Uterus (tissue), 4 donors: ENCODE measurements at places on chromosomes 2 and 18.

DNA sequence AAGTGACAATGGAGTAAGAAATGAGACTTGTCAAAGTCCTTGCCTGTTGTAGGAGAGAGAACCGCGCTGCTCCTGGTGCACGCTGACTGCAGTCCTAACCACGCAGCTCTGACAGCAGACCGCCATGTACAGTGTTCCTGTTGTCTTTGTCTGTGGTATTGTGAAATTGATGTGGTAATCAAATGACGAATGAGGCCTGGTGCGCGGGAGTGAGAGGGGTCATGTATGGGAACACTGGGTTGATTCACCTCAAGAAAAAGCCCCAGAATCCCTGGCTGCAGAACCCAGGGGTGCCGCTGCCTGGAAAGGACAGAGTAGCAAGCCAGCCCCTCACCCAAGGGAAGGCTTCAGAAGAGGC, 64.0 kb downstream of the INPP4A start:
- peak; percentile 78 for DNase-seq

GRCh38 chr2:227783404-227784138, 30.1 kb upstream of the CCL20 start:
- DNase-seq = no peak

DNA sequence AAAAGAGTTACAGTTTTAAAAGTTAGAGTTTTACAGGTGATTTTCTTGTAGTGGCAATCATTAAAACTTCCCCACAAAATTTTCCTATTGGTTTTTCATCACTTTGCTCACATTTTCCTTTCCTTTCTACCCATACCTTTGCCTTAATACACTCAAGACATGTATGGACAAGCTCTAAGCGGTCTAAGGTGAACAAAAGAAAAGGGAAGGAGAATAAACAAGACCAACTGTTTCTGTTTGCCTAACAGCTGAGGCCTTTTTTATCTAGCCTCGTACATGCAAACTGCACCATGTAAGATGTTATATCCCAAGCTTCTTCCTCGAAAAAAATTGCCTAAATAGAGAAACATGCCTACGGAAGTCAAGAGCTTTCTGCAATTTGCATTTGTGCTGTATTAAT, 33.9 kb upstream of the TBC1D8 start:
- no peak for DNase-seq

- no peak for DNase-seq
These were observed 186.4 kb downstream of the ANAPC1 start for GRCh38 chr2:111697560-111697959.

DNA sequence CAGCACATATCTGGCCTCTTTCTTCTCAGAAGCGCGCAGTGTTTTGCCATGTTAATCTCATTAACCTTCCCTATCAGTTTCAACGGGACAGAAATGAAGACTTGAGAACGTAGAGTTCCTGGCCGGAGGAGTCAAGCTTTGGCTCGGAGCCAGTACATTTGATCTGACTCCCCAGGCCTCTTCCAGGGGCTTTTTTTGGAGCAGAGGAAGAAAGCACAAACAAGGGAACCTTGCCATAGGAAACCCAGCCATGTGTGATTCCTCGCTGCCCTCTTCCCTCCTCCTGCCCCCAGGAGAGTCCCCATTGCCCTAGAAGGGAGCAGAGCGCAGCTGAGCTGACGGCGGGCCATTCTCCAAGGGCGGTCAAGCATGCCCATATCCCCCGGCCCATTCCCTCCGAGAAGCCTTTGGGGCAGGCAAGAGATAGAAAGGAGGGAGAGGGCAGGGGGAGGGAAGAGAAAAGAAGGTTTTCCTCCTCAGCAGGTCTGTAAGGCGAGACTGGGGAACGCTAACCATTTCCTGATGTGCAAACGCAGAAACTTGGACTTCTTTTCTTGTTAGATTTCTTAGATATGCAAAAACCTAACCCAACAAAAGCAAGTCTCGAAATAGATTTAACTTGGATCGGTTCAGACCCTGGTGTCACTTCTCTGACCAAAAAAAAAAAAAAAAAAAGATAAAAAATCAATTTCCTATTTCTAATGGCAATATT, 63.7 kb upstream of the POU3F3 start:
- DNase-seq = no peak

DNA sequence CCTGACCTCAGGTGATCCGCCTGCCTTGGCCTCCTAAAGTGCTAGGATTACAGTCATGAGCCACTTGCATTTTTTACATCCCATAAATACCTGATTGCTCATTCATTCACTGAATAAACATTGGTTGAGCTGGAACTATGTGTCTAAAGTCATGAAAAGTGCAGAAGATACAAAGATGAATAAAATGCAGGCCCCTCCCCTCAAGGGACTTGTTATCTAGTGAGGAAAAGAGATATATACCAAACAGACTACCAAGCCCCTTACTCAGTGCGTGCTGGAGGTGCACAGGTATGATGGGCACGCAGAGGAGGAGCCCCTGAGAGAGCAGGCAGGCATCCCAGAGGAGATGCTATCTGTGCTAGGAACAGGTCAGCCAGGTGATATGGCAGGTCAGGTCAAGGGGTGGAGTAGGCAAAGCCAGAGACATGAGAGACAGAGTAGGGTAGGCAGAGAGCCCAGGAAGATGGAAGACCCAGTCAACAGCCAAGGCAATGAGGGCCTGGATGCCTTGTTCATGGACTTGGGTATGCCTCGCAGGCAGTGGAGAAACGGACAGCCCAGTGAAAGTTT, 7.7 kb downstream of the FHL2 start:
- DNase-seq = no peak

- peak; percentile 13 for DNase-seq
These were observed 80.2 kb downstream of the NDUFA10 start for GRCh38 chr2:239944694-239945551.

GRCh38 chr2:133026536-133027177, 356.7 kb upstream of the LYPD1 start:
- DNase-seq = no peak

DNA sequence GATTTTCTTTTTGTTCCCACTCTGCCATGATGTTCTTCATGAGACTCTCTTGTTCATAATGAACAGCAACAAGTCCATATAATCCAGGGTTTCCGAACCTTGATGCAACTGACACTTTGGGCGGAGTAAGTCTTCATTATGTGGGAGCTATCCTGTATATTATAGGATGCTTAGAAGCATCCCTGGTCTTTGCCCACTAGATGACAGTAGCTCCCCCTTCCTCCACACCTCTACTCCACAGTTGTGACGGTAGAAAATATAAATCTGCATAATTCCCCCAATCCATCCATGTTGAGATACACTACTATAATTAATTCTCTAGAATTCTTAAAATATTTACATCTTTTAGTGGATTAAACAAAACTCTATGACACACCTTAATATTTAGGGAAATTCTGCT, 482.2 kb upstream of the CELF4 start:
- DNase-seq = no peak

- DNase-seq = no peak
These were observed 77.0 kb downstream of the LANCL1 start for GRCh38 chr2:210399440-210400041.

DNA sequence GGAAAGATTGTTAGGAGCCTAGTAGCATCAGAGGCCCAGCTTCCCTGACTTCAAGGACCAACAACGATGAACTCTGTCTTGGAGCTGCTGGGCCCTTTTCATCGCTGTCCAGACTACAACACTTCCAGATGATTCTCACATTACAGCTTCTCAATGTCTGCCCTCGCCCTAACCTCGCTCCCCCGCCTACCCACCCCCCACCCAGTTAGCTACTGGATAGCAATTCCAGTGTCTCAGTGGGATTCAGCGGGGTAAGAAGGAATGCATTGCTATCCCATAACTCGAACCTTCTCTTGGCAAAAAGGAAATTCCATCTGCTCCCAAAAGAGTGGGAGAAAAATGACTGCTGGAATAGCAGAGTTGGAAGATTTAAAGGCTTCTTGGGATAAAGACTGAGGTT, 65.0 kb downstream of the RPL37A start:
- DNase-seq = no peak

DNA sequence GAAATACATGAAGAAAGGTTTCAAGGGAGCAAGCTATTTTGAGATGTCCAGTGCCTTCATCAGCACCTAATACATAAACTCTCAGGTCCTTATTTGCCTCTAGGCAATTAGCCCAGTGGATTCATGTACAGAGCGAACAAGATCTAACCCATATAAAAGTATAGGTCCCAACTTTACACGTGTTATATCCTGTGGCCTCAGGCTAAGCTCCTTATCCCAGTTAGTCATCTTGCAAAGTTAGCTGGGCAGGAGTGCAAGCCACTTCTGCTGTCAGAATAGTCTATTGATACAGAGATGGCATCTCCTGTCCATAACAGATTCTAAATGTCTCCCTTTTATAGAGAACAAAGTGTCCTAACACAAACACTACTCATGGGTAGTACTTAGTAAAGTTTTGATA, 203.9 kb upstream of the PIK3C3 start:
- DNase-seq = no peak

DNA sequence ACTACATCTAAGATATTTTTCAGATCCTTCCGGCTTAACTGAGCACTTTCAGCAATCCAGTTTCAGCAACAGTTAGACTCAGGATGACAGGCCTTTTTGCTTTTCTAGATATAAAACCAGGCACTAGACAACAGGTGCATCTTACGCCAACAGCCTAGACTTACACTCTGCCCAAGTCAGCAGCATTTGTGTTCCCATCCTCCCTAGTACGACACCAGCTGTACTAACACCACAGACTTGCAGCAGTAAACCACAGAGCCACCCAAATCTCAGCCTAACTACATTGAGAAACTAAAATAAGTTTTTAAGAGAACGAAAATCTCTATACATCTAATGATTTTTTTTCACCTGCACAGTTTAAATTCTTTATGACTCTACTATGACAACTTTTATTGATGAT, 89.9 kb upstream of the DNMT3A start:
- DNase-seq = no peak

- DNase-seq = no peak
These were observed 11.8 kb upstream of the UGT1A8 start for GRCh38 chr2:233605680-233606079.

DNA sequence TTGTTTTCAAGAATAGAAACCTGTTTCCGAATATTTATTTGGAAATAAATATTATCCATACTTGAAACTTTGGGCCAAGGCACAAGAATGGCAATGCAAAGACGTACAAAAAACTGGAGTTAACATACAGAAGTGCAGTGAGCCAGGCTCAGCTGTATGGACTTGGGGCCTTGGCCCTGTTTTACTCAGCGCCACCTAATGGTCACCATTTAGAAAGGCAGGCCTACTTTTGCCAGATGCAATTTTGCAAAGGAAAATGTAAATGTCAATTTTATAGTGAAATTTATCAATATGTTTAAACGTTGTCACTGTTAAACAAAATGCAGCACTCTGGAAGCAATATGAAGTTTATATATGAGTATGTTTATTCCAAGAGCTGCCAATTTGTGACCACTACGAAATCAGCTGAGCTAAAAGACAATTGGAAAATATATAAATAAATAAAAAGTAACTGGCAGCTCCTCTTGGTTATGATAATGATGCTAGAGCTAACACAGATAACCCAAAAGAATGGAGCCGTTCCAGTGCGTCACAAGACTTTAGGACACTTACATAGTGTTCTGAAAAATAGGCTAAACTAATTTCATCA, 155.0 kb downstream of the ARHGAP15 start:
- no peak for DNase-seq

- no peak for DNase-seq
These were observed 28.4 kb upstream of the KLHL14 start for GRCh38 chr18:32801228-32801627.

GRCh38 chr18:49162226-49162864, 211.6 kb upstream of the SMAD7 start:
- DNase-seq = no peak

GRCh38 chr2:235343156-235343774, 150.6 kb upstream of the AGAP1 start:
- DNase-seq = no peak

DNA sequence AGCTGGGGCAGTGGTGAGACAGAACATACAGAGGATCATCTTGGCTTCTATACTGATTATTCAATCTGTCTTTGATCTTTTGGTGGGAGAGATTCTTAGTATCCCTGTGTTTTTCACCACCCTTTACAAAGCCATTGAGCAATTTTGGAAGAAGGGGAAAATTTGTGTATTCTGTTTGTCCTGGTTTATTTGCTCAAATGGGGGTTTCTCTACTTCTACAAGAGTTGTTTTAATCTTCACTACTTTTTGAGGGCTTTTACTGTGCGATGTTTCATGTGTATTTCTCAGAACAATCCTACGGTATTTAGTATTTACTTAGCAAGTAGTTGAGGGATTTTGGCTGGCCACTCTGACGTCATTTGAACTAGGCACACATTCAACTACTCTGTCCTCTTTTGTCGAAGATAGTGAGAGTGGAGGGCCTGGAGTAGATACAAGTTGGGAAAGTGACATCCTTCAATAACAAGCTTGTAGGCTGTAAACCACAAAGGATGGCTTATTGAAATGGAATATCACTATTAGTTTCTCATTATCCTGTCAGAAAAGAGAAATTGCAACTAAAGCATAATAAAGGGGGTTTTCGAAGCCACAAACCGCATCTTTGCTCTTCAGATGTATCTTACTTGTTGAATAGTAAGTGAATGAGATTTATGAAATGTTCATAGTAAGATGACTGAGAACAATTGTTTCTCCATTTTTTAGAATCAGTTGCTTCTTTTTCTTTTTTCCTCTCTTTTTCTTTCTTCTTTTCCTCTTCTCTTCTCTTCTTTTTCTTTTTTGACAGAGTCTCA, 24.8 kb downstream of the FMNL2 start:
- no peak for DNase-seq

GRCh38 chr2:138640921-138641676, 139.1 kb downstream of the NXPH2 start:
- no peak for DNase-seq

DNA sequence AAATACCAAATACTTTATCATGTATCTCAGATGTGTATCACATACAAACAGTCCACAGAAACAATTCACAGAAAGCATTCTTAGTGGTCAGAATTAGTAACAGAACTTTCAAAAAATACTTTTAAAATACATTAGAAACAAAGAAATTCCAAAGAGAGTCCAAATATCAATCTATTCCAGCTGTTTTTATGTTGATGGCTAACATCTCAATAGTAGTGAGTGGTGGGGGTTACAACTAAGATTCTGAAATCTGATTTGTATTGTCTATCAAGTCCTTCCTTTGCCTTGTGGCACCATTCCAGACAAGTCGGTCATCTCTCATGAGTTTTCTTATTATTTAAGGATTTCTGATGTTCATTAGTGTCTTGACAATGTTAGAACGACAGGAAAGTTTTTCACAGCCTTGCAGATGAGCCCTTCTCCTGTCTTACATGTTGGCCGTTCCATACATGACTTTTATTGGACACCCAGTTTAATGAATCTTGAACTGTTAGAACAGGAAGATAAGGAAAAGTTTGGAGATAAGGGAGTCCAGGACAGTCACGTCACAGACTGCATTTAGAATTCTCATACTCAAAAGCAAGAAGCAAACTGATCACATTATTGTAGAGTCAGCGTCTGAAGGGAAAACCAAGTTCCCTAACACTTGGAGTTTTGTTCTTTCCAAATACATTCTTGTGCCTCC, 410.3 kb downstream of the PID1 start:
- DNase-seq = no peak

DNA sequence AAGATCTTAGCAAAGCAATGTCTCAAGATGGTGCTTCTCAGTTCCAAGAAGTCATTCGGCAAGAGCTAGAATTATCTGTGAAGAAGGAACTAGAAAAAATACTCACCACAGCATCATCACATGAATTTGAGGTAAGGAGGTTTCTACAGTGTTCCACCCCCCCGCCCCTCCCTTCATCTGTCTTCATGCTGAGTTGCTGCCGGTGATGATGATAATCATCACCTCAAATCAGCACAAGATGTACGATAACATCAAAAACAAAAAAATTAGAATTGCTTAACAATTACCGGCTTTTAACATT, 14.6 kb downstream of the UGP2 start:
- DNase-seq = no peak

- DNase-seq = no peak
These were observed 539.2 kb downstream of the SLC4A3 start for GRCh38 chr2:220166616-220167015.

GRCh38 chr2:127706215-127706990, 5.1 kb downstream of the SFT2D3 start:
- DNase-seq = no peak
